Psoas muscle (tissue), 8 donors: ENCODE measurements at places on chromosomes 12 and 14. TPM values are rescaled to one million over a fixed set of nuclear protein-coding genes. Genes with fewer than 3 reads are reported as not detected.
A peak's percentile ranks its signal among the peaks of the same experiment; 100 is the strongest.

Gene PDE3A
- 0.66 TPM for polyA plus RNA-seq

Gene PRIMA1
- 0.22 TPM for polyA plus RNA-seq

Gene KLRC3
- not detected for polyA plus RNA-seq

Gene COL2A1
- polyA plus RNA-seq, result 0.07 TPM

Gene DPPA3
- not detected for polyA plus RNA-seq

Gene MANSC1
- polyA plus RNA-seq, result 3.6 TPM

Gene NOVA1
- 2.3 TPM for polyA plus RNA-seq

DNA sequence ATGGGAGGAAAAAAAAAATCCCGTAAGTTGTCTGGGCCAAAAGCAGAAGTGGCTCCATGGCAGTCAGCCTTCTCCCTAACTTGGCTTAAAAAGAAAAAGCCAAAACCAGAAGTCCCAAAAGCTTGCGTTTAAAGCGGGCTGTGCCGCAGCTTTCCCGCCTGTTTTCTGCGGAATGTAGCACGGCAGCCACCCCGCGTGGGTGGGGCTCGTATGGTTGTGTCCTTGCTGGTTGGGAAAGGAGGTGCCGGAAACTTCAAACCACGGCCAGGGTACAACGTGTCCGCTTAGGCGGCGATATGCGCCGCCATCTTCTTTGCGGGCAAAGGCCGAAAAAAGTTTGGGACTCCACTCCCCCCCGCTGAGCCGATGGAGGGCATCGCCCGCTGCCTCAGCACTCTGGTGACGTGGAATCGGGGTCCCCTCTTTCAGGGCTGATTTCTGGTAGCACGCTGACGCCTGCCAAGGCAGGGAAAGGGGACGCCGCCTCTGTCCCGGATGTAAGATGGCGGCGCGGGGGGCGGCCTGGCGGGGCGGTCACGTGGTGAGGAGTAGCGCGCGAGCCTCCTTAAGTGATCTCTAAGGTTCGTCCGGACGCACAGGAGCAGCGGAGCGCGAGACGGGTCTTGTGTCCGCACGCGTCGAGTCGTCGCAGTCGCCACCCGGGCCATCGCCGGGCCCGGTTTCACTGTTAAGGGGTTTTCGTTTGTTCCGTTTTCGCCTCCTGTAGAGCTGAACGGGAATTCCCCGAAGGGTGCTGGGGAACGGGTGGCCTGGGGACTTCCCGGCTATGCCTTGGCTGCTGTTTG, 135.8 kb downstream of the MON2 start:
- DNase-seq, result peak; percentile 94

- DNase-seq, result no peak
Measured at GRCh38 chr12:108559007-108559655, 1.8 kb downstream of the SART3 start.

DNA sequence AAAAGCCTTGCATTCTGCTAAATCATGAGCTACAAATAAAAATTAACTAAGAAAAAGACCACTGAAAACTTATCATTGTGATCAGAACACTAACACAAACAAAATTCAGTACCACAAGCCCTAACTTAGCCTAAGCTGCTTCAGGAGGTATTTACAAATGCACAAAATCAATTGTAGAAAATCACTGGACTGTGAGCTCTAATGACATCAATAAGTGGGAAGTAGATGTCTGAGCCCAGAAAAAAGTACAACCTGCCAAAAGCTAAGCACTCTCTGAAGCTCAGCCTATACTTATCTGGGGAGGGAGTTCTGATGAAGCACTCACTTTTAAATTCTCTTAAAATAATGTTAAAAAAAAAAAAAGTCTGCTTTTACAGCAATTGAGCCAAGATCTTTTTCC, 92.9 kb downstream of the SLCO1B1 start:
- DNase-seq, result no peak

- DNase-seq, result no peak
Measured at GRCh38 chr12:9948606-9949296, 16.6 kb upstream of the CLEC2A start.

DNA sequence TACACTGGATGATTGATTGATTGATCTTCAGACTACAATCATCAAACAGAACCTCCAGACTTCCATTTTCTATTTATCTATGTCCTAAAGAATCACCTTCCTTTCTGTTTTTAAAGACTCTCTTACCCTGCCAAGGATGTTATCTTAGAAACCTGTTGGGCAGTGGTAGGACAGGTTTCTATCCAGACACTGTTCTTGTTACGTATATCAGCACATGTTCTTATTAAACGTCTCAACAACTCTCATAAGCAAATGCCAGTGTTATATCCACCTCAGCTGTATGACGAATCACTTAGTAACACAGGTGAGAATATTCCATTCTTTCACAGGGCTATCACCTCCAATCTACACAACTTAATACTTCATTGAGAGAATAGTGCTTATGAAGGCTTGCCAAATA, 40.2 kb upstream of the RPL10L start:
- no peak for DNase-seq

DNA sequence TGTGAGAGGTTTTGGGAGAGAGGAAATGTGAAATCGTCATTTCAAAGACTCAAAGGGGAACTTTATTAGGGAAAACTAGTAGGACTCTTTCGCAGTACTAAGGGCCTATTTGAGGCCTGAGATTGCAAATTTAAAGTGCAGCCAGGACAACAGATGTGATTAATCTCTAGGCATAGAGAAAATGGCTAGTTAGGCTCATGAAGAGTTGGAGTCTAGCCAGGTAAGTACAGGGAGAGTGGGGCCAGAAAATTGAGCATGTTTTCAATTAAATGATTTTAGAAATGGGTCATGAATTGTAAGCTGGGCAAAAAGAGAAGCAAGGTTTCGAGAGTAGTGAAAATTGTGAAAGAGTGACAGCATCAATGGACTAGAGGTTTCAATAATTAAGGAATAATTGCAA, 91.9 kb upstream of the LMNTD1 start:
- DNase-seq, result no peak

DNA sequence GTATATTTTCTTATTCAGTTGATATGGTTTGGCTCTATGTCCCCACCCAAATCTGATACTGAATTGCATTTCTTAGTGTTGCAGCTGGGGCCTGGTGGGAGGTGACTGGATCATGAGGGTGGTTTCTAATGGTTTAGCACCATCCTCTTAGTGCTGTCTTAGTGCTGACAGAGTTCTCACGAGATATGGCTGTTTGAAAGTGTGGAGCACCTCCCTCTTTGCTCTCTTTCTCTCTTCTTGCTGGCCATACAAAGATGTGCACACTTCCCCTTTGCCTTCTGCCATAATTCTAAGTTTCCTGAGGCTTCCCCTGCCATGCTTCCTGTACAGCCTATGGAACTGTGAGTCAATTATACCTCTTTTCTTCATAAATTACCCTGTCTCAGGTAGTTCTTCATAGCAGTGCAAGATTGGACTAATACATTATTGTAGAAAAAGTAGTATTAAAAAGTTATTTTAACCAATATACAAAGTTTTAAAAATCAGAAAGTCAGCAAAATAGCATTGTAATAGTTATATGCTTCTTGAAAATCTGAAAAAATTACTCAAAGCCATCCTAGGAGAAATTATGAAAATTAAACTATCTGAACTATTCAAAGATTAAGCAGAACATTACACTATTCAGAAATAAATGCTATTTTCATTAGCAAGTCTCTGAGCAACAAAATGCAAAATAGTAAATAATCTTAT, 84.1 kb downstream of the PPP1R12A start:
- no peak for DNase-seq

DNA sequence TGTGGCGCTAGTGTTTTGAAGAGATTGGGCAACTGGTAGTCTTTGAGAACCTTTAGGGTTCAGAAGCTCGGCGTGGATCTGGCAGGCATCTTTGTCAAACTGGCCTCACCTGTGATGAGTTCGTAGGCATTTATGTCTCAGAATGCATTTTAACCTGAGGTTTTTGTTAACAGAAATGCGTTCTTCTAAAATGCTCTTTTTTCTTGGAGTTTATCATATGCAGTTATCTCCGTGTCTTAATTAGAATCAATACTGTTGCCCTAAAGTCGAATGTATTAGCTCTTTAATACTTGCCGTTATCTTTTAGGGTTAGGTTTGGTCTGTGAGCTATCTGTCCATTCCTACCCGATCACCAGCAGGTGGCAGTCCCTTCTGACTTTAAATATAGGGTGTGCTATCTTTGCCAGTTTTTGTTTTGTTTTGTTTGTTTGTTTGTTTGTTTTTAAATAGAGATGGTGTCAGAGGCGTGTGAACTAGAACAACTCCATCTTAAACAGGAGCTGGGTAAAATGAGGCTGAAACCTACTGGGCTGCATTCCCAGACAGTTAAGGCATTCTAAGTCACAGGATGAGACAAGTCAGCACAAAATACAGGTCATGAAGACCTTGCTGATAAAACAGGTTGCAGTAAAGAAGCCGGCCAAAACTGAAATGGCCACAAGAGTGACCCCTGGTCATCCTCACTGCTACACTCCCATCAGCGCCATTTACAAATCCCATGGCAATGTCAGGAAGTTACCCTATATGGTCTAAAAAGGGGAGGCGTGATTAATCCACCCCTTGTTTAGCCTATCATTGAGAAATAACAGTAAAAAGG, 1.4 kb downstream of the ATF1 start:
- no peak for DNase-seq

GRCh38 chr14:31592631-31593030, 31.4 kb downstream of the NUBPL start:
- DNase-seq, result no peak

DNA sequence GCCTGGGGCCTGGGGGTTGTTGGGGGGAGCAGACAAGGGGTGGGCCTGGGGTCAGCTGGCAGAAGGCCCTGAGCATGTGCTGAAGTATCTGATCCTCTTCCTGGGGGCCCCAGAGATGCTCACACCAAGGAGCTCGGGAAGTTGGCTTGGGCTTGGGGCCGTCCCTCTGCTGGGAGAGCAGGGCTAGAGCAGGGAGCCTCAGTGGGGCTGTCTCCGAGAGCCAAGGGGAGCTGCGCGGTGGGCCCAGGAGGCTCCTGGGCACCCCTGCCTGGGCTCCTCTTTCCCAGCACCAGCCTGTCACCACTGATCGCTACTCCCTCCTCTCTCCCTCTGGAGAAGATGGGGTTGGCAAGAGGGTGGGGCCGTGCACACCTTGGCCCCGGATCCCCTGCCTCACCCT, 28.3 kb downstream of the BEGAIN start:
- no peak for DNase-seq

DNA sequence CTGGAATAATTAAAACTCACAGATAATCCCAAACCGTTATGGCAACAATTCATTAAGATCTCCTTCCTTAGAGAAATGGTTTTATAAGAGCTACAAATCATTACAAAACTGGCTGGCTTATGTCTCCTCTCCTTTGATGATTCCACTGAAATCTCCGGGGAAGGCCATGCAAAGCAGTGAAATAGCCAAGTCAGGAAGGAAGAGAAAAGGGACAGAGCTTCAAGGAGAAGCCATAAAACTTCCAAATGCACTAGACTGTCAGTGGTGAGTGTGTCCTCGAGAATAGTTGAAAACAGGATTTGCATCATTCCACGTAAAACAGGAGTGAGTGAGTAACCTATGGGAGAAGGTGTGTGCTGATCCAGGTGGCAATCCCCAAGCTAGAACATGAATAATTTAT, 330.0 kb downstream of the DIO2 start:
- DNase-seq, result no peak

DNA sequence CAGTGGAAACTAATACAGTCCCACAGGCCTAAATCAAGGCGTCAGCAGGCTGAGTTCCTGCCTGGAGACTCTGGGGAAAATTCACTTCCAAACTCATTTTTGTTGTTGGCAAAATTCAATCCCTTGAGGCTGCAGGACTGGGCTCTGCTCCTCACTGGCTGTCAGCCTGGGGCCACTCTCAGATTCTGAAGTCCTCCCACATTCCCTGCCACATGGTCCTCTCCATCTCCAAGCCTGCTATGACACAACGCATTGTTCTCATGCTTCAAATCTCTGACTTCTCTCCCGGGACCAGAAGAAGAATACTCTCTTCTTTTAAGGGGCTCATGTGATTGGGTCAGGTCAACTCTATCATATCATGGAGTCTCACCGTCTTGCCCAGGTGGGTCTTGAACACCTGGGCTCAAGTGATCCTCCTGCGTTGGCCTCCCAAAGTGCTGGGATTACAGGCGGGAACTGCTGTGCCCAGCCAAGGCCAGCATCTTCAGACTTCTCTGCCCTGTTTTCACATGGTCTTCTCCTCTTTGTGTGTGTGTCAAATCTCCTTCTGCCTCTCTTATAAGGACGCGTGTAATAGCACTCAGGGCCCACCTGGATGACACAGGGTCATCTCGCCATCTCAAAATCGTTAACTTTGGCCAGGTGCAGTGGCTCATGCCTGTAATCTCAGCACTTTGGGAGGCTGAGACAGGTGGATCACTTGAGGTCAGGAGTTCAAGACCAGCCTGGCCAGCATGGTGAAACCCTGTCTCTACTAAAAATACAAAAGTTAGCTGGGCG, 9.7 kb downstream of the P2RX7 start:
- no peak for DNase-seq

- no peak for DNase-seq
Measured at GRCh38 chr14:91142214-91142668, 28.4 kb downstream of the DGLUCY start.

DNA sequence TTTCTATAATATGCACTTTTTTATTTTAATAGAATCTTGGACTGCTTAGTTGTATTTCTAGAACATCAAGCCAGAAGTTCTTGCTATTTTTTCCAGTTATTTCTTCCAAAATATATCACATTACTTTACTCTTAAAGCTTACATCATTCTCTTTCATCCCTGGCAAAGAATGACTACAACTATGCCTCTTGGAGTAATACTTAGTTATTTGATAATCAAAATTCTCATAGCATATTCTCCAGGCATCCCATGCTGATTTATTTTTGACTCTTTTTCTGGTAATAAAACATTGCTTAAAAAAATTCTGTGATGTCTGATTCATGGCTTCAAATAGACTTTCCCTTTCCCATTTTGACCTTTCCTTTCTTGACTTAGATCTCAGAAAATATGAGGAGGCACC, 118.7 kb upstream of the TSPAN8 start:
- no peak for DNase-seq

DNA sequence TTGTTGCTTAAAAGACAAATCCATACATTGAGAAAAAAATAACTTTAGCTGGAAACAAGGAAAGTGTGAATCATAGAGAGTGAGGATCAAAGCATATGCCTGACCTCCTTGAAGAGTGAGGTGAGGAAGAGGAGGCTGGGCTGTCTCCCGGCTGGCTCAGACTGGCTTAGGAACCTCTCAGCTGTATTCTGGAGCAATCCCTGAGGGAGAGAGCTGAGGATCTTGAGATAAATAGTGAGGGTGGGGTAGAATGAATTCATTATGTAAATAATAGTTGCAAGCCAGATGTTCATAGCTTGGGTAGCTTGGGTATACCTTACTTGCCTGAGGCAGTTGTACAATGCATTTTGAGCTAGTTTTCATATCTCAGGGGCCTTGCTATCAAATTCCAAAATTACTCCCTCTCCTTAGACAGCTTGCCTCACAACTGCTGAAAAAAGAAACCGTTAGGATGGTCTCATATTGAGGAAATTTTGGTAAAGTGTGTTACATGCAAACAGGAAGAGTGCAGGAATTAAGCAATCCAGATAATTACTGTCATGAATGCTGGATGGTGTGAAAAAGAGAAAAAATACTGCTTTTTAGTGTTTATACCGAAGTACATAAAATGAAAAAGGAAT, 30.5 kb upstream of the SLC15A5 start:
- DNase-seq, result no peak

- no peak for DNase-seq
Measured at GRCh38 chr14:76923431-76924370, 97.5 kb downstream of the LRRC74A start.
